Suprapubic skin (tissue), 4 donors: ENCODE measurements at places on chromosomes 5 and 9.

DNA sequence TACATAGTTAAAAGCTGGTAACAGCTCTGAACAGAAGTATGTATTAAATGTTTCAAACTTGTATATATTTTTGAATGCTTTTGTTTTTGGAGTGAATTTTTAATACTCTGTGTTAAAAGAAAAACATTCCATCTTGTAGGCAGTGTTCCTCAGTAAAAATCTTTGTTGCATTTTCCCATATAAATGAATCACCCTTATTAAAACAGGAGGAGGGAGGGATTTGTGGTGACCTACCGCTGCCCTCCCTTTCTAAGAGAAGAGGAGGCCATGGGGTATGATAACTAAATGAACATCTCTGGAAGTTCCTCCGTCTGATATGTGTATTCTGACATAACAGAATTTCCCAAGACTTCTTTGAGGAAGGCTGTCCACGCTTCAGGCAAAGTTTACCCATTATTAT, 53.4 kb downstream of the INIP start:
- no peaks in the 10 kb centered on the region for H3K36me3 ChIP-seq
- DNase-seq: no peak
- no peaks in the 10 kb centered on the region for H3K27me3 ChIP-seq
- H3K4me1 ChIP-seq: no peaks in the 10 kb centered on the region
- no peak overlapping the region for H3K4me3 ChIP-seq

- H3K4me1 ChIP-seq: no peaks in the 10 kb centered on the region
- H3K27ac ChIP-seq: no peak overlapping the region
- H3K36me3 ChIP-seq: no peaks in the 10 kb centered on the region
- H3K4me3 ChIP-seq: no peak overlapping the region
Measured at GRCh38 chr9:13929013-13929412, 384.9 kb downstream of the NFIB start.

- no peaks in the 10 kb centered on the region for H3K4me1 ChIP-seq
- DNase-seq: no peak
- no peaks in the 10 kb centered on the region for H3K27me3 ChIP-seq
- no peak overlapping the region for H3K27ac ChIP-seq
Measured at GRCh38 chr5:153158608-153159007, 331.9 kb upstream of the GRIA1 start.

DNA sequence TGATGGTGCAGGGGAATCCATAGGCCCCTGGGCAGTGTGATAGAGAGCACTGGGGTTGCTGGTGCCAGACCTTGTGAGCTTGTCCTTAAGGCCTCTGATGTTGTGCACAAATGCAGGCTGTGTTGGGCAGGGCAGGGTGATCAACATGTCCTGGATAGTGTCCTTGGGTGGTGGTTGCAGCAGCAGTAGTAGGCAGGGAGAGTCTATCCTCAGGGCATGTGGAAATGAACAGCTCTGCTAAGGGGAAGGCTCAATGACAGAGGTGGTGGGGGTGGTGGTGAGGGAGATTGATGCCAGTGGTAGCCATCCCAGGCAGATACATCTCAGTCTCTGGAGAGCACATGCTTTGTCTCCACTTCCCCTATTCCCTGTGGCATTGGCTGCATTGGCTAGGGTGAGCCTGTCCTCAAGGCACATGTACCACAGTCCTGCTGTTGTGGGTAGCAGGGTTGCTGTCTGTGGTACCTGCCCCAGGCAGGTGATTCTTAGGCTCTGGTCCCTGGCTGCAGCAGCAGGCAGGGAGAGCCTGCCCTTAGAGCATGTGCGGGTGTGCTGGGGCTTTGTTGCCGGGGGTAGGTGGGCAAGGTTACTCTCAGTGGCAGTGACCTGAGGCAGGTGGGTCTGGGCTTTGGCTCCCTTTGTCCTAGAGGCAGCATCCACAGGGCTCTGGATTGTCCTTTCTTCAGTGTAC, 111.1 kb downstream of the WDR70 start:
- H3K36me3 ChIP-seq: no peaks in the 10 kb centered on the region
- H3K4me1 ChIP-seq: peaks cover 8% of the 10 kb centered on the region
- no peaks in the 10 kb centered on the region for H3K27me3 ChIP-seq
- no peak overlapping the region for H3K4me3 ChIP-seq
- no peak overlapping the region for H3K27ac ChIP-seq

GRCh38 chr5:36108758-36109460, 42.2 kb upstream of the UGT3A2 start:
- no peak overlapping the region for H3K4me3 ChIP-seq
- H3K36me3 ChIP-seq: peaks cover 37% of the 10 kb centered on the region
- H3K27ac ChIP-seq: no peak overlapping the region
- H3K27me3 ChIP-seq: no peaks in the 10 kb centered on the region
- no peak for DNase-seq
- H3K4me1 ChIP-seq: no peaks in the 10 kb centered on the region

GRCh38 chr5:158739951-158740757, 359.6 kb downstream of the EBF1 start:
- H3K27me3 ChIP-seq: no peaks in the 10 kb centered on the region
- DNase-seq: no peak
- H3K27ac ChIP-seq: no peak overlapping the region

GRCh38 chr9:38313421-38313820, 79.1 kb upstream of the ALDH1B1 start:
- H3K4me3 ChIP-seq: no peak overlapping the region
- DNase-seq: no peak
- H3K27ac ChIP-seq: no peak overlapping the region
- H3K36me3 ChIP-seq: no peaks in the 10 kb centered on the region
- peaks cover 20% of the 10 kb centered on the region for H3K27me3 ChIP-seq
- H3K4me1 ChIP-seq: peaks cover 6% of the 10 kb centered on the region

DNA sequence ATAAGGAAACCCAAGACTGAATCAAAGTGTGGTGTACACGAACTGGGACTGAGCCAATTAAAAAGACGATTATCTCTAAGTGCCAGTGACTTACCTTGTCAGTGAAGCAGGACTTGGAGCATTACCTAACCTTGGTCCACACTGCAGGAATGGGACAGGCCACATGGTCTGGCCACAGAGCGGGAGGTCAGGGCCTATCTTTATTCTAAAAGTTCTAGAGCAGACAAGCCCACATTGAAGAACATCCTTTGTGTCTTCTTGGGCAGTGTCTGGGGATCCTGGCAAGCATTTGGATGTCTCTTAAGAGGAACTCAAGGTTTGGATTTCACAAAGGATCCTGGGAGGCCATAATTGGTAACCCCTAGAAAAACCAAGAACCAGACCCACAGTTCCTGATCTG, 16.5 kb downstream of the SPRY4 start:
- H3K27me3 ChIP-seq: no peaks in the 10 kb centered on the region
- H3K4me1 ChIP-seq: peaks cover 1% of the 10 kb centered on the region
- DNase-seq: no peak
- no peak overlapping the region for H3K27ac ChIP-seq
- H3K4me3 ChIP-seq: no peak overlapping the region

GRCh38 chr5:1844708-1845436, 37.9 kb downstream of the IRX4 start:
- H3K27ac ChIP-seq: no peak overlapping the region
- H3K4me1 ChIP-seq: no peaks in the 10 kb centered on the region
- DNase-seq: no peak

DNA sequence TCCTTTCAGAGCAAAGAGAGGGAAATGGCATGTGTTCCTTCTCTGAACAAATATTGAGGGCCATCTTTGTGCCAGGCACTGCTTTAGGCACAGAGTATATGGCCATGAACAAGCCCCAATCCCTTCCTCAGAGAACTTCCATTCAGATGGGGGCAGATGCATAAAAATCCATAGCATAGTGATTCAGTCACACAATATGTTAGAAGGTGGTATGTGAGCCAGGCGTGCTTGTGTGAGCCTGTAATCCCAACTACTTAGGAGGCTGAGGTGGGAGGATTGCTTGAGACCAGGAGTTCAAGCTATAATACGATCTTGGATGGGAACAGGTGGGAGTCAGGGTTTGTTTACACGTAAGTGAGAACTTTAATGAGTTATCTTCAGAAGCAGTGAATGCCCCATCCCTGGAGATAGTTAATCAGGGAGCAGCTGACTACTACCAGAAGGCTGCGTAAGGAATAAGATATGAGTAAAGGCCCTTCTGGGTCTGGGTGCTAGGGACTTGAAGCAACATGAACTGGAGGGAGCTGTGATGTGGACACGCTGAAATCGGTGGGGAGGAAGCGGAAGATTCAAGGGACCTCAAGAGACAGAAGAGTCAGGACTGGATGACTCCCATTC, 27.1 kb downstream of the NANS start:
- H3K27ac ChIP-seq: no peak overlapping the region
- no peak overlapping the region for H3K4me3 ChIP-seq
- no peaks in the 10 kb centered on the region for H3K27me3 ChIP-seq
- H3K4me1 ChIP-seq: peaks cover 26% of the 10 kb centered on the region
- peaks cover 50% of the 10 kb centered on the region for H3K36me3 ChIP-seq
- DNase-seq: no peak

- no peak overlapping the region for H3K27ac ChIP-seq
- no peak for DNase-seq
- H3K4me3 ChIP-seq: no peak overlapping the region
- H3K27me3 ChIP-seq: no peaks in the 10 kb centered on the region
- H3K4me1 ChIP-seq: peaks cover 12% of the 10 kb centered on the region
- H3K36me3 ChIP-seq: no peaks in the 10 kb centered on the region
Measured at GRCh38 chr9:77679088-77679487, 31.0 kb upstream of the GNA14 start.

GRCh38 chr5:159619826-159620225, 289.5 kb upstream of the IL12B start:
- no peak overlapping the region for H3K27ac ChIP-seq
- no peak for DNase-seq
- no peak overlapping the region for H3K4me3 ChIP-seq
- H3K4me1 ChIP-seq: no peaks in the 10 kb centered on the region
- no peaks in the 10 kb centered on the region for H3K36me3 ChIP-seq
- H3K27me3 ChIP-seq: no peaks in the 10 kb centered on the region

- no peaks in the 10 kb centered on the region for H3K4me1 ChIP-seq
- no peak for DNase-seq
- H3K4me3 ChIP-seq: no peak overlapping the region
- no peaks in the 10 kb centered on the region for H3K36me3 ChIP-seq
- H3K27me3 ChIP-seq: no peaks in the 10 kb centered on the region
- H3K27ac ChIP-seq: no peak overlapping the region
Measured at GRCh38 chr5:104498281-104498680, 935.7 kb upstream of the NUDT12 start.

- H3K36me3 ChIP-seq: no peaks in the 10 kb centered on the region
- H3K4me3 ChIP-seq: no peak overlapping the region
- no peaks in the 10 kb centered on the region for H3K27me3 ChIP-seq
- no peaks in the 10 kb centered on the region for H3K4me1 ChIP-seq
Measured at GRCh38 chr9:108536836-108537601, 318.8 kb downstream of the ACTL7B start.

DNA sequence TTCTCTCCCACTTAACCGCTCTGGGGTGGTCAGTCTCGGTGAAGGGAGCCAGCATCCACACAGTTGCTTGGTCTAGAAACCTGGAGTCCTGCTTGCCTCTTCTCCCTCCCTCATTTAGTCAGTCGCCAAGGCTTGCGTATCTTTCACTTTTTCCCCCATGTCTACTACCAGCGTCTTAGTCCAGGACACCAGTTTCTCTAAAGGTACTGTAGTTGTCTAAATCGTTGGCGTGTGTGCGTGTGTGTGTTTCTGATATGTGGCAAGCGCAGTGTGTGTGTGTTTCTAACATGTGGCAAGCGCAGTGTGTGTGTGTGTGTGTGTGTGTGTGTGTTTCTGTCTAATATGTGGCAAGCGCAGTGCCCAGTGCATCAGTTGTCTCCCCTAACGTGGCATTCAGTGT, 641 bp downstream of the ATP6V1G1 start:
- no peak for DNase-seq
- H3K36me3 ChIP-seq: peaks cover 6% of the 10 kb centered on the region
- no peaks in the 10 kb centered on the region for H3K27me3 ChIP-seq
- H3K4me1 ChIP-seq: peaks cover 57% of the 10 kb centered on the region

DNA sequence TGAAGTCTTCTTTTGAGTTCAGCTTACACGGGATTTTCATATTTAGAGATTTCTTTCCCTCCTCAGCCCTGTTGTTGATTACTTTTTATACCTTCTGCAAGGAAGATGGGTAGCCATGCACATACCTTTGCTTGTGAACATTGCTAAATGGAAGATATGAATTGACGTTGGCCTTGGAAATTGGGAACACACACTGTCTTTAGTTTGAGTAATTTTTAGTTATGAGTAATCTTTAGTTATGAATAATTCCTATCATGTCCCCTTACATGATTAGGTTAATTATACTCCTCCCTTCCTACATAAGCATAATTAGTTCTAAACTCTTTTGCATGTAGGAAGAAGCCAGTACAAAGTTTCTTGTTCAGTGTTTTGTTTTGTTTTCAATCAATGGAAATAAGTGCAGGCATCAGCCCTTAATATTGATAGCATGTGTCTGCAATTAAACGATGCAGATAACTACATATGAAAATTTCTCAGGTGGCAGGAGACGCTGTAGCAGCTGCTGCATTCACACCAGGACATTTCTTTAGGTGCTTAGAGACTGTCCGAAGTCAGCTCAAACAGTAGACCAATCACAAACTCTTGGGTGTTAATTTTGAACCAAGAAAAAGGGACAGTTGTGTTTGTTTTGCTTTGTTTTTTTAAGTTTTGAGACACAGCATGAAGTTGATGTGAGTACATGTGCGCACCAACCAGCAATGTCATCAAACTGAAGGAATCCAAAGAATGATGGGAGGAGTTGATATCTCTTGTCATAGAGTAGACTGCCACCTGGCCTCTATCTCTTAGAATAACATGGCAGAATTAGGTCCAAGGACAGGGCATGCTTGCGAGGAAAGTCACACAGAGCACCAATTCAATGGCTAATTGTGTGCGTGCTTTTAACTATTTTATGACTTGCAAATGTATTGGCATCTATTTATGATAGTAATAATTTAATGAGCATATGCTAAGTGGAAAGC, 51.4 kb downstream of the SMARCA2 start:
- H3K4me1 ChIP-seq: no peaks in the 10 kb centered on the region
- no peak overlapping the region for H3K27ac ChIP-seq
- no peak overlapping the region for H3K4me3 ChIP-seq

DNA sequence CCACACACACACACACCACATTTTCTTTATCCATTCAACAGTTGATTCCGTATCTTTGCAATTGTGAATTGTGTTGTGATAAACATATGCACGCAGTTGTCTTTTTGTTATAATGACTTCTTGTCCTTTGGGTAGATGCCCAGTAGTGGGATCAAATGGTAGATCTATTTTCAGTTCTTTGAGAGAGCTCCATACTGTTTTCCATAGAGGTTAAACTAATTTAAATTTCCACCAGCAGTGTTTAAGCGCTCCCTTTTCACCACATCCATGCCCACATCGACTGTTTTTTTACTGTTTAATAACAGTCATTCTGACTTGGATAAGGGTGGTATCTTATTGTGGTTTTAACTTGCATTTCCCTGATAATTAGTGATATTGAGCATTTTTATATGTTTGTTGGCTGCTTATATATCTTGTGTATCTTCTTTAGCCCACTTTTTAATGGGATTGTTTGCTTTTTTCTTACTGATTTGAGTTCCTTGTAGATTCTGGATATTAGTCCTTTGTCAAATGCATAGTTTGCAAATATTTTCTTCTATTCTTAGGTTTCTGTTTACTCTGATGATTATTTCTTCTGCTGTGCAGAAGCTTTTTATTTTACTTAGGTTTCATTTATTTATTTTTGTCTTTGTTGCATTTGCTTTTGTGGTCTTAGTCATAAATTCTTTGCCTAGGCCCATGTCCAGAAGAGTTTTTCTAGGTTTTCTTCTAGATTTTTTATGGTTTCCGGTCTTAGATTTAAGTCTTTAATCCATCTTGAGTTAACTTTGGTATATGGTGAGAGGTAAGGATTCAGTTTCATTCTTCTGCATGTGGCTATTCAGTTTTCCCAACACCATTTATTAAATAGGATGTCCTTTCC, 82.4 kb downstream of the SH3RF2 start:
- peaks cover 5% of the 10 kb centered on the region for H3K36me3 ChIP-seq
- no peak overlapping the region for H3K4me3 ChIP-seq
- H3K4me1 ChIP-seq: no peaks in the 10 kb centered on the region
- no peaks in the 10 kb centered on the region for H3K27me3 ChIP-seq
